ENCODE measurements at places on chromosomes 5 and 9.

DNA sequence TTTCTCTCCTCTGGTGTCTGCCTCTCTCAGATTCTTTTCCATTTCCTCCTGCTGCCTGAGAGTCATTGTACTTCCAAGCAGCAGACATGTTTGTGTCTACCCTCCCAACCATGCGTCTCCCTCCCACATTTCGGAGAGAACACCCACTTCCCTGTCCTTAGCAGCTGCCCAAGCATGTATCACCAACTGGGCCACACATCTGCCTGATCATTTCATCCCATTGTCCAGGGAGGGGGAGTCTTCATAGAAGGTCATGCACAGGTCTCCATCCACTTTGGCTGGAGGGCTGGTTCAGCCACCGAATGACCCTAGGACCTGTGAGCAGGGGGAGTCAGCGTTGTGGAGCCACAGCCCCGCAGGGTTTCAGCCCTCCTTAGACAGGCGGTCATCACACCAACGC lies 75.4 kb downstream of the MAP1B start:
- no peak for DNase-seq

DNA sequence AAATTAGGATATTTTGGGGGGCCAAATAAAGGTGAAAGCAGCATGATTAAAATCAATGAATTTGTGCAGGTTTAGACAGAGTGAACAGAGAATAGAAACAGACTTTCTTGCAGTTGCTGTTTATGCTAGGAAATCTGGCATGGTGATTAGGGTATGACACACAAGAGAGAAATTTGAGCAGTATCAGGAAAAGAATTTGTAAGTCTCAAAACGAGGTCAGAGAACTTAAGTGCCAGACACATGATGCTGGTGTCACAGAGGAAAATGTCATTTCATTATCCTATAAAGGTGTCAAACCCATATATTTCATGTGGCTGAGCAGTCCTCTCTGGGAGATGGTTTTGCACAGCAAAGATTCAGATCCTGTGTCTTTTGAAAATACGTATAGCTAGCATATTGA lies 15.7 kb downstream of the LVRN start:
- no peak for DNase-seq

GRCh38 chr5:168327994-168328393 lies 36.5 kb downstream of the WWC1 start:
- DNase-seq: no peak

GRCh38 chr5:18105449-18105848 lies 471.2 kb downstream of the TAF11L14 start:
- DNase-seq: no peak

GRCh38 chr5:83608122-83608521 lies 112.5 kb downstream of the HAPLN1 start:
- peak; percentile 81 for DNase-seq

DNA sequence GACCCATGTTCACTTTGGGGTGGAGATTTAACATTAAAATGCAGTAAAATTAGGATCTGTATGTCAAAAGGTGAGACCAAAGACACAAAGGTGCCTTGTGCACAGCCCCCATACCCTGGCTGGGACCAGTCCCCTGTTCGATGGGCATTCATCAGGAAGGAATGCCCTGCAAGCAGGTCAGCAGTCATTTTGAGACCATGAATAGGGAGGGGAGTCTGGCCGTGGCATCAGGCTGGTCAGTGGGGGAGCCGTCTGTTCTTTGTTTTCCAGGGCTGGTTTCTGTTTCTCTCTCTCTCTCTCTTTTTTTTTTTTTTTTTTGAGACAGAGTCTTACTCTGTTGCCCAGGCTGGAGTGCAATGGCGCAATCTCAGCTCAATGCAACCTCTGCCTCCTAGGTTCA lies 68.9 kb upstream of the GOLM1 start:
- no peak for DNase-seq

DNA sequence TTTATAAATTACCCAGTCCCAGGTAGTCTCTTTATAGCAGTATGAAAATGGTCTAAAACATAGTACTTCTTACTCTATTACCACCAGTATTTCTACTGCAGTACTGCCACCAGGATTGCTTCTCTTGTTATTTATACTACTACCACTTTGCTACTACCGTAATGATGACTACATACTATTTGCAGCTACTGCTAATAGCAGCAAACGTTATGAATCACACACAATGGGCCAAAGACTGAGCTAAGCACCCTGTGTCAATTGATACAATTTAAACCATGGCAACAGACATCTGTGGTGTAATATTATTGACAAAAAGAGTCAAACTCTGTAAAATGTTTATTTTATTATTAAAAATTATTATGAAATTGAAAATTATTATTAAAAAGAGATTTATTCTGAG lies 15.3 kb upstream of the KIF12 start:
- DNase-seq: no peak

All from Ammon's horn (tissue), 1 donor.